ENCODE measurements at places on chromosomes 6 and 20.

DNA sequence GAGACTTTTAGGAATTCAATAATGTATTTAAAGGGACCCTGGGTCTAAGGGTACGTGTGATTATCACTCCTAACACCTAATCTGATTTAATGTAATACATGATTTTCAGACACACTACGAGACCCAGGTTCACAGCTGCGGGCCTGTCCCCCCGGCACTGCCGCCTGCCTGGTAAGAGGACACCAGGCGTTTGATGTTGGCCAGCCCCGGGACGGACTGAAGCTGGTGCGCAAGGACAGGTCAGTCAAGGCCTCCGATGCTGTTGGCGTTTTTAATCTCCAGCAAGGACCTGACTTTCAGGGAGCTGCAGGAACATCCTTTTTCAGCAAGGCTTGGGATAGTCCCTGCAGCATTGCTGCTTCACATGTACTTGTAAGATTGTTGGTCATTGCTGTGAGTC is 58.2 kb downstream of the IGF2R start:
- no peak for DNase-seq

- no peak for DNase-seq
Observed at GRCh38 chr20:588932-589672, 21.0 kb downstream of the TCF15 start.

GRCh38 chr6:114712129-114712662 is 369.4 kb upstream of the HS3ST5 start:
- DNase-seq: no peak

DNA sequence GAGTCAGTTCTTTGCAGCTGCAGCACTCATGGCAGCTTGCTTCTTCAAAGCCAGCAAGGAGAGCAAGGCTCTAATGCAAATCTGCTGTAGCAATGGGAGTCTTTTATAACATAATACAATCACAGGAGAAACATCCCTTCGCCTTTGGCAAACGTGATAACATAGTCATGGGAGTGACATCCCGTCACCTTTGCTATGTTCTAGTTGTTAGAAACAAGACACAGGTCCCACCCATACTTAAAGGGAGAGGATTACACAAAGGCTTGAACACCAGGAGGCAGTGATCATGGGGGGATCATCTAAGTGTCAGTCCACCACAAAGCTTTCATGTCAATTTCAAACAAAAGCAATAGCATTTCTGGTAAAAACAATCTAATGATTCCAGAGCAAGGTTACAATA is 40.1 kb upstream of the PHACTR2 start:
- no peak for DNase-seq

GRCh38 chr6:125212377-125212776 is 58.8 kb downstream of the TPD52L1 start:
- no peak for DNase-seq

DNA sequence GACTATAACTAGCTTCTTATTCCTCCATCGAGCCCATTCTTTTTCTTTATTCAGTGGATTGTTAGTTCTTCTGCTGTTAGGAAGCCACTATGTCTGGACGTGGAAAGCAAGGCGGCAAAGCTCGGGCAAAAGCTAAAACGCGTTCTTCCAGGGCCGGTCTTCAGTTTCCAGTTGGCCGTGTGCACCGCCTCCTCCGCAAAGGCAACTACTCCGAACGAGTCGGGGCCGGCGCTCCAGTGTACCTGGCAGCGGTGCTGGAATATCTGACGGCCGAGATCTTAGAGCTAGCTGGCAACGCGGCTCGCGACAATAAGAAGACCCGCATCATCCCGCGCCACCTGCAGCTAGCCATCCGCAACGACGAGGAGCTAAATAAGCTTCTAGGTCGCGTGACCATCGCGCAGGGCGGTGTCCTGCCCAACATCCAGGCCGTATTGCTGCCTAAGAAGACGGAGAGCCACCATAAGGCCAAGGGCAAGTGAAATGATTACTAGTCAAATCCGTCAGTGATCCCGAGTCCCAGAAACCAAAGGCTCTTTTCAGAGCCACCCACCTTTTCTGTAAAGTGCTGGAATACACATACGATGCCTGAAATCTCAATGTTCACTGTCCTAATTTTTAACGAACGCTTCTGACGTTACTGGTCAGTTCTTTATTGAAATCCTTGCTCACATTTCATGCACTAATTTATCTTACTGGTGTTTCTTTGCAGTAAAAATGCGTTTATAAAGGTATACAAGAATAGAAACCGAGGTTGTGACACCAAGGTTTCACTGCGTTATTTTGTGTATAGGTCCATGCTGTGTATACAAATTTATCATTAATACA is 129.9 kb downstream of the HFE start:
- peak; percentile 95 for DNase-seq

- no peak for DNase-seq
Observed at GRCh38 chr20:36861625-36861874, 14.4 kb upstream of the TLDC2 start.

DNA sequence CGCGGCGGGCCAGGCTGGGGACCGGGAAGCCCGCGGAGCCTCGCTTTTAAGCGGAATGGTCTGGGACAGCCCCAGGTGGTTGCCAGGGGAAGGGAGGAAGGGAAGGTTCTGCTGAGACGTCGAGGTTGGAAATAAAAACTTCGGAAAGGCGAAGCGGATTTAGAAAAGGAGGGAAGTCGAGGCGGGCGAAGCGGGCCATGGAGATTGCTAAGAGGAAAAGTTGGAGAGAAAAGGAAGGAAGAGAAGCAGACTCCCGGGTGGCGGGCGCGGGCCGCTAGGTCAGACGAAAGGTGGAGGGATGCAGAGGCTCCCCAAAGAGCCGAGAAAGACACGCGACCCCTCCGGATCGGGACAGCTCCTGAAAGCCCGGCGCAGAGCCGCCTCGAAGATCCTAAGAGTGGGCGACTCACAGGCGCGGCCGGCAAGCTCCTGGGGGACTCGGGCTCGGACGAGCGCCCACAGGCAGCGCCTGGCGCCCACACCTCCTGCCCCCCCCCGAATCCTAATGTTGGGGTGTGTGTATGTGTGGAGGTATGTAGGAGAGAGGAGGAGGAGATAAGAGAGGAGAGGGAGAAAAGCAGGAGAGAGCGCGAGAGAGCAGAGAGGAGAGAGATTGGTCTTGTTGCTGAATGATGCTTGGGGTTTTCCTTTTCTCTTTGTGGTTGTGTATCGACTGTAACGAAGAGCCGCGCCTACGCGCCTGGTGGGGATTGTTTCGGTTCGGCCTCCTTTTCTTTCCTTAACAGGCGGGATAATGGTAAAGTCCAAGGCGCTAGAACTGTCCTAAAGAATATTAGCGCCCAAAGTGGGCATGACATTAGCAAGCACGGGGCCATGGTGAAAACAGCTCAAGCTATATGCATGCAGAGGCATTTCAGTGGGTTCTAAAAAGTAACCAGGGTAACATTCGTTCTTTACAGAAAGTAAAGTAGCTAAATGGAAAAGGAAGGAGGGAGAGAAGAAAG is 1.5 kb downstream of the TFAP2B start:
- no peak for DNase-seq
